Heart right ventricle (tissue), 16 donors: ENCODE measurements at places on chromosomes 12 and 14.

GRCh38 chr12:30428098-30428497 is 267.6 kb downstream of the IPO8 start:
- DNase-seq: no peak
- H3K27ac ChIP-seq: no peak overlapping the region
- H3K4me1 ChIP-seq: peaks cover 2% of the 10 kb centered on the region
- H3K36me3 ChIP-seq: no peaks in the 10 kb centered on the region
- H3K4me3 ChIP-seq: no peak overlapping the region

DNA sequence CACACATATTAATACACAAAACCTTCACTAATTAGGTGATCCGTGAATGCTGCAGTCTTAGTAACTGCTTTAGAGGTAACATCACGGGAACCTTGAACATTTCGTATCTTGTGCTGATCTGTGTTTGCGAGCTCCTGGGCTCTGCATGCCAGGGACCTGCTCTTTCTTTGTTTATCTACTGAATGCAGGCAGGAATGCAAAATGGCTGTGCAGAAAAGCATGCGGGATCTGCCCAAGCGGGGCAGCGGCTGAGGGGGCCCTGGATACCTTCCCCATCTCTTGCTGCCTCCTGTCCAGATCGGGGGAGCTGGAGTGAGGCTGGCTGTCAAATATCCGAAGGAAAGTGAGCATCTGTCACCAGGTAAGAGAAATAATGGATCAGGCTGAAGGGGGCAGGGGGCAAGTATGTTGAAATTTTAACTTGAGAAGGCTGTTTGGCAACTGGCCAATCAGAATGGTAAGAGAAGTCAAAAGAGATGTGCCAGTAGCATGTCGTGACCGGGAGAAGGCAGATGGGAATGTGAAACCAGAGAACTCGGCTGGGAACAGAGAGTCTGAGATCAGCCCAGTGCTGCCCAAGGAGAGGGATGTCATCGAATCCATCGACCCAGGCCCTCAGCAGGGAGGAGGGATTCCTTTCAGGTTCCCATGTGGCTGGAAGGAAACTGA is 191.4 kb downstream of the TTC7B start:
- H3K4me1 ChIP-seq: peaks cover 34% of the 10 kb centered on the region
- H3K4me3 ChIP-seq: no peak overlapping the region
- no peak for DNase-seq
- H3K27me3 ChIP-seq: no peaks in the 10 kb centered on the region
- H3K36me3 ChIP-seq: no peaks in the 10 kb centered on the region

DNA sequence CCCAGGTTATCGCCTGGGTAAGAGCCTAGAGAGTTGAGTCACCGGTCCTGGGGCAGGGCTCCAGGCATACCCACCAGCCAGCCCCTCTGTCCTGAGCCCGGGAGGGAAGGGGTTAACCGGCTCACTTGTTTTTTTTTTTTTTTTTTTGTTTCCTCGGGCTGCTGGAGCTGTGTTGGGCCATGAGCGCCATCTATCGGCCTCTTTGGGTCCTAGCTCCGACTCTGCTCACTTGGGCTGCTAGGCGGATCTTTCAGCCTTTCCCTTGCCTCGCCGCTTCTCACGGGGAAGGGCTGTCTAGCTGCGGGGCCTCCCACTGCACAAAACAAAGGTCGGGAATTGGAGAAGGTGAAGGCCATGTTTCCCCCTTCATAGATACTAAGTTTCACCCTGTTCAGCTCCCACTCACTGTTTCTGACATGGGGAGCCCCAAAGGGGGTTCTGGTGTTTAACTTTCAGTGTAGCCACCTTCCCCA is 2.8 kb upstream of the SMUG1 start:
- no peak overlapping the region for H3K27ac ChIP-seq
- peaks cover 58% of the 10 kb centered on the region for H3K27me3 ChIP-seq
- DNase-seq: peak; percentile 72
- peaks cover 16% of the 10 kb centered on the region for H3K4me1 ChIP-seq
- H3K36me3 ChIP-seq: no peaks in the 10 kb centered on the region
- H3K4me3 ChIP-seq: no peak overlapping the region

DNA sequence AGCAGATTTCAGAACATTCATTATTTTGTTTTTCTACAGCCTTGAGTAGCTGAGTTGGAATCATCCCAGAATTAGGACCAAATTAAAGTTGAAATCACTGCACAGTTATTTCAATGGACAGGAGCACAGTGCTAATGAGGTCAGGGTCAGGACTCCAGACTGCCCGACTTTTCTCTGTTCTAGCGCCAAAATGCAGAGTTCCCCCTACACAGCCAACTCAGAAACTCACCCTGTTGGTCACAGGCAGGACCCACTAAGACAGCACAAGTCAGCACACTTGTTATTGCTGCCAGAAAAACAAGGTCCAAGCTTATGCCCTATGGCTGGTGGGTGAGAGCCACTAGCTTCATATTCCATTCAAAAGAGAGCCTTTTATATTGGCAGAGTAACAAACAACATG is 198.1 kb upstream of the KRR1 start:
- H3K27me3 ChIP-seq: no peaks in the 10 kb centered on the region
- DNase-seq: no peak
- no peak overlapping the region for H3K4me3 ChIP-seq
- peak overlapping the region; percentile 85 for H3K27ac ChIP-seq
- peaks cover 75% of the 10 kb centered on the region for H3K4me1 ChIP-seq
- no peaks in the 10 kb centered on the region for H3K36me3 ChIP-seq

DNA sequence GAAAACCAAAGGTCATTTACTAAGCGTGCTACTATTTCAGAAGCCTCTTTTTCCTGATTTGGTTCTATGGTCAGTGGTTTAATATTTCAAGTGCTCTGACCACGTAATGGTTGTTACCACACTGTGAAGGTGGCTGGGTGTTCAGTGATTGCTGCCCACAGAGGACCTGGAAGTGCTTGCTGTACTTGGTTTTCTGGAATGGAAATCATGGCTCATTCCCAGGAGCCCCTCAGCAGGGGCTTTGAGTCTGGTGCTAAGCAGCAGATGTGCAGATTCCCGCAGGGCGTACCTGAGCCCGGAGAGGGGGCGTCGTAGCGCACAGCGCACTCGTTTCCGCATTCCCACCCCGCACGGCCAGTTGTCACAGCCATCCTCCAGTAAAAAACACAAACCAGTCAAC is 50.5 kb downstream of the TRAF3 start:
- peaks cover 7% of the 10 kb centered on the region for H3K36me3 ChIP-seq
- no peak for DNase-seq
- H3K27ac ChIP-seq: no peak overlapping the region
- H3K4me3 ChIP-seq: no peak overlapping the region

GRCh38 chr14:70809225-70810219 is at the start of gene MAP3K9:
MAP3K9 (minus strand) TSS chr14:70809513; CDS start chr14:70809171, 342 bp downstream.
- H3K4me3 ChIP-seq: peak within 1 kb of the TSS; percentile 83
- peaks cover 4% of the 10 kb centered on the region for H3K4me1 ChIP-seq
- no peaks in the 10 kb centered on the region for H3K36me3 ChIP-seq
- no peaks in the 10 kb centered on the region for H3K27me3 ChIP-seq
- H3K27ac ChIP-seq: peak within 1 kb of the TSS; percentile 63

DNA sequence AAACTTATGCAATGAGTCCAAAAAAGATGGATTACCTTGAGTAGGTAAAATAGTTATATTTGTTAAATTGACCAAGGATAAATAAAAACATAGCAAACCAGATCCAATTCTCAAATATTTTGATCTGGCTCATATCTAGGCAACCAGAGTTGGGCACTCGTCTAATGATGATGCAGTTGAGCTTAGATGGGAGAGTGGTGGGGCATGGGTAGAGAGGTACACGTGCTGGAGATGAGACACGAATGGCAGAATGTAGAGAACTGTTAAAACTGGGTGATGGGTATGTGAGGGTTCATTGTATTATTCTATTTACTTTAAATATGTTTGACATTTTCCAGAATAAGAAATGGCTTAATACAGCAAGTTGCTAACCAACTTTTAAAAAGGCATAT is 7.6 kb upstream of the RNF34 start:
- H3K36me3 ChIP-seq: no peaks in the 10 kb centered on the region
- no peak for DNase-seq
